ENCODE measurements at places on chromosomes 4 and X.

DNA sequence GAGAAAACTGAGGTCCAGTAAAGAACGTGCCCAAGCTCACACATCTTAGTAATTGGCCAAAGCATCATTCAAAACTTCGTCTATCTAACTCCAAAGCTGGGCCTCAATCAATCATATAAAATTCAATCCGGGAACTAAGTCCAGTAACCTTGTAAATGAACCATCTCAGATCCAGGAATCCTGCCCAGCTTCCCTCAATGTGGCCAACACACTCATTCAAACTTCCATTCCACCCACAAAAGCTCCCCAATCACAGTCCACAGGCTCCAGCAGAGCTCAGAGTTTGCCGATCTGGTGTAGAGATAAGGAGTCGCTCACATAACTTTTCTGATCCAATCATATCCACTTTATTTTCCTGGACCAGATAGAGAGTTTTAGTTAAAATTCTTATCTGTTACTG lies 144.8 kb downstream of the SPATA18 start:
- no peak for DNase-seq

DNA sequence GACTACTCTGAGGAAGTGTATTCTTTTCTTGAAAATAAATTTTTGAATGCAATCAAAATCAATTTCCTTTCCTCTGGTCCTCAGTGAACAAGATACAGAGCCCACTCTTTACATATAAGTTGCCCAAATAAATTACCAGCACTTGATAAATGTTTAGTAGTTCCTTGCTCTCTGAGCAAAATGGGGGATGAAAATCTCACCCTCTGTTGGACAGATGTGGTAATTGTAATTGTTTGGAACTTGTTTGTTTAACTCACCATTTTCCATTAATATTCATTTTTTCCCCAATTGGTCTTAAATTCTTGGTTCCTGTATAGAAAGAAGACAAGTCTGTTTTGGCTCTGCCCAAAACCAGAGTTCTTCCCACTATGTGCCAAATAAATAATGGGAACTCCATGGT lies 146.3 kb downstream of the LDB2 start:
- DNase-seq: no peak

DNA sequence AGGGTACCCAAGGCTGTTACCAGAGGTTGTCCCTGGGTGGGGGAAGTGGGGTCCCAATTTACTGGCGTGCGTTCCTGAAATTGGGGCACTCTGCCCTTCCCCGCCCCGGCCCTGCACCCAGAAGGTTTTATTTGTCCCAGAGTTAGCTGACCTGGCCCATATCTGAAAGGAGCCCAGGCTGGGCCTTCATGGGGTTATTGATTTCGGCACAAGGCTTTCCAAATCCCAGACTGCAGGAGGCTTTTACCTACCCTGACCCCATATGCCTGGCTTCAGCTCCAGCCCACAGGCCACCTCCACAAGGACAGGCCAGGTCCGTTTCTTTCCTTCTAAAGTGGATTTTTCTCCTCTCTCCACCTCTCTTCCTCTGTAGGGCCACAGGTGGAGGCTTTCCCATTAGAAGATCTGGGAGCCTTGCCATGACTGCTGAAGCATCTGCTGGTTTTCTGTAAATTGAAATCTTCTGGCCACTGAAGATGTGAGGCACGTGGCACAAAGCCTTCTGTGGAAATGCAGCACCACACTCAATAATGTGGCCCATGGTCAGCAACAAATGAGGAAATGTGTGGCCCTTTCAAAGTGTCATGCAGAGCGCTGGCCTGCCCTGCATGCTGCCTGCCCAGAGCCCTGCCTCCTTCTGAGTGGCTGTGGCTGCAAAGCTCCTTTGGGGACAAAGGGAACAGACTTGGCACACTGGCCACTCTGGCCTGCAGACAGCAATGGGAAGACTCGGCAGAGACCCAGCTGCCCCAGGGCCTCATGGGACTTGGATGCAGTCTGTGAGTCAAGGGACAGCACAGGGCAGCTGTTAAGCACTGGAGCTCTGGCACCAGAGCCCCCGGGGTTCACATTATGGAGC lies 43.1 kb upstream of the MTM1 start:
- DNase-seq: no peak

DNA sequence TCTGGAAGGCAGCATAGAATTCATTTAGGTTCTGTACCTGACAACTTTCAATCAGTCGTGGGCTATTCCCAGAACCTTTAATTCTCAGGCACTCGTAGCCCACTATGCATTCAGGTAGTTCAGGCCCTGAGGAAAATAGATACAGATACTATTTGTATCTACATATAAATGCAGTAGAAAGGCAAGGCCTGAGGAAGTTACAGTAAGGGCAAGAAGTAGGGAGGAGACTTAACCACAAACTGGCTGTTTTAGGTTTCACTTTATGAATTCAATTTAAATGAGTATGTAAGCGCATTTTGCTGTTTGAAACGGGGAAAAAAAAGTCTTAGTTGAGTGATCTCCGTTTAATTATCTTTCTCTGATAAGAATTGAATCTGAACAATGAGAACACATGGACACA lies 529.4 kb upstream of the ATOH1 start:
- DNase-seq: no peak

DNA sequence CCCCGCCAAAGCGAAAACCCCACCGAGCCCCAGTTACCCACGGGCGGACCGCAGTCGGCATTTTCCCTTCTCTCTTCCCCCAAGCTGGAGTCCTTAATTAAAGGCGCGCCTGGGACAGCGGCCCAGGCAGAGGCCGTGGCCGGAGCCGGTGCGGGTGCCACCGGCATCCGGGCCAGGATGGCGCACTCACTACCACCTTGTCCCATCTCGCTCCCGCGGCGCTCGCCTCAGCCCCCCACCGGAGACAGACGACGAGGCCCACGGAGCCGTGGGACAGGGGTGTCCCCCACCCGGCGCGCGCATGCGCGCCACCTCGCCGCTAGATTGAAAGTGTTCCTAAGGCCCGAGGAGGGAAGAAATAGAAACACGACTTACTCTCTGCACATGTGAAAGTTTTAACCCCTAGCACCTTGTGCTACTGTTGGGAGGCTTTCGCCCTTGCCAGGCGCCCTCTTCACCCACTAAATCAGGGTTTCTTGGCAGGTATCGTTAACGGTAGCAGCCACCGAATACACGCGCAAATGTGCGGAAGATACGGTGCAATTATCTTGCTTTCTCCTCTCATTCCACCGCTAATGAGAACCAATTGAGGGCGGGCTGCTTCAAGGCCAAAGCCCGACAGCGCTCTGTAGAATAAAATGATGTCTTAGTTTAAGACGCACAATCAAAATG lies 64.3 kb upstream of the CCDC160 start:
- peak; percentile 53 for DNase-seq

GRCh38 chr4:121555315-121556107 lies 141.3 kb downstream of the ANXA5 start:
- DNase-seq: no peak

DNA sequence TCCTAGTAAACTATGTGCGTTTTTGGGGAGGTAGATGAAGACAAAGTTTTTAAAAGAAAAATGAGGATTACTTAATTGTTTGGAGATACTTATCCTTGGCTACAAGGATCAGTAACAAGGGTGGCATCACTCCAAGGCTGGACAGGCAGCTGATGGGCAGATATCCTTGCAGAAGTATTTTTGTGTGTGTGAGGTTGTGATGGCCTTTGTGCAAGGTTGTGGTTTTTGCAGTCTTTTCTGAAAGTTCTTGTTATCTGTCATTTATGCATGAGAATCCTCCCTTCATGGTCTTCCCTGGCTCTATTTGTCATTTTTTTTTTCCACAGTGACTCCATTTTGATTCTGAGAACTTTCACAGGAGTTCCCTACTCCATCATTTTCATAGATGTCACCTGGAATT lies 96.0 kb upstream of the C1GALT1C1 start:
- DNase-seq: no peak

- DNase-seq: no peak
Observed at GRCh38 chr4:122555216-122555615, 65.7 kb downstream of the IL21 start.

DNA sequence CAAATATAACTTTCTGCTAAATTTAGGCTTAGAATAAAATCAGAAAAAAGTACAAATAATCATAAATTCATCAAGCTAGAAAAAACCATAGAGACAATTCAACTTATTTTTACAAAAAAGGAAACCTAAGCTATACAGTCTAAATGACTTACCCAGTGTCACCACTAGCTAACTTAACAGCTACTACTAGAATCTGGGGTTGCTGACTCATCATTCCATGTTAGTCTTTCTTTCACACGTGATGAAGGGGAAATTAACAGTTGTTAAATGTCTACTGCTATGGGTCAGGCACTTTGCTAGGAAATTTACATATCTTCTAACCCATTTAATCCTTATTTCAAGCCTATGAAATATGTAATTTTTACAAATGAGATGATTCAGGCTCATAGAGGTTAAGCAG lies 349.3 kb upstream of the GALNT7 start:
- no peak for DNase-seq

GRCh38 chrX:41240509-41240908 lies 93.5 kb upstream of the DDX3X start:
- DNase-seq: no peak

GRCh38 chr4:2166253-2166652 lies 75.7 kb downstream of the HAUS3 start:
- no peak for DNase-seq

- peak; percentile 2 for DNase-seq
Observed at GRCh38 chrX:32448320-32448719, 763.0 kb downstream of the DMD start.

- no peak for DNase-seq
Observed at GRCh38 chr4:39227906-39228305, 45.6 kb downstream of the WDR19 start.

- DNase-seq: no peak
Observed at GRCh38 chr4:184011826-184012380, 106.8 kb downstream of the STOX2 start.

- DNase-seq: no peak
Observed at GRCh38 chrX:109797311-109797975, 64.4 kb upstream of the ACSL4 start.

- no peak for DNase-seq
Observed at GRCh38 chrX:24542756-24543155, 77.7 kb downstream of the PDK3 start.

DNA sequence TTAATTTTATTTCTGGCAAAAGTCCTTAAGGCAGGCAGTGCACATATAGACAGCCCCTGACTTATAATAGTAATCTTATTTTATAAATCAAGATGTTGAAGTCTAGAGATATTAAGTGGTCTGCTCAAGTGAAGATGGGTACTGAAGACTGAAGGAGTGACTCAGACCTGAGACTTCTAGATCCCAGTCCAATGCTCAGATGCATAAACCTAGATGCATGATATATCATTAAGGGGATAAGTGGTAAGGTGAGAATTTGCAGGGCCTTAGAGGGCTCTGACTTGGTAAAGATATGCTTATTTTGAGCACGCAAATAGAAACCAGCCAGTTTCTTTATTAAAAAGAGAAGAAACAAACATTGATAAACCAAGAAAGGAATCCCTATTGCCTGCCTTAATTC lies 42.9 kb downstream of the SLC9A7 start:
- DNase-seq: no peak

DNA sequence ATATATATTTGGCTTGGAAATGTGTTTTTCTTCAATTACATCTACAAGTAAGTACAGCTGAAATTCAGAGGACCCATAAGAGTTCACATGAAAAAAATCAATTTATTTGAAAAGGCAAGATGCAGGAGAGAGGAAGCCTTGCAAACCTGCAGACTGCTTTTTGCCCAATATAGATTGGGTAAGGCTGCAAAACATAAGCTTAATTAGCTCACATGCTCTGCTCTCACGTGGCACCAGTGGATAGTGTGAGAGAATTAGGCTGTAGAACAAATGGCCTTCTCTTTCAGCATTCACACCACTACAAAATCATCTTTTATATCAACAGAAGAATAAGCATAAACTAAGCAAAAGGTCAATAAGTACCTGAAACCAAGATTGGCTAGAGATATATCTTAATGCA lies 26.1 kb downstream of the NUDT6 start:
- no peak for DNase-seq

DNA sequence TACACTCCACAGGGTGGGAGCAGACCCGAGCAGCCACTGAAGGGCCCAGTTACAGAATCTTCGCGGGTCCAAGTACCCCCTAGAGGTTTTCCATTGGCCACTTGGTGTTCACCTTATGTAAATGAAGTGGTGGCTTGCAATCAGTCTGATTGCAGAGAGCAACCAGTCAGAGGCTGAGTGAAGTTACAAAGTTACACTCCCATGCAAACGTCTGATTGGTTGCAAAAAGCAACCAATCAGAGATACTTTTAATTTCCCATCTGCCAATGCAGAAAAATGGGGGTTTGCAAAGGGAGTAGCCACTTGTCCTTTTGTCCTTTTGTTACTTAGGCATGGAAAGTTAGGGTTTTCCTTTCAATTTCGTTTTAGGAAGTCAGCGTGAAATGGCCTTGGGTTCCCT lies 27.0 kb upstream of the NKAP start:
- DNase-seq: no peak

DNA sequence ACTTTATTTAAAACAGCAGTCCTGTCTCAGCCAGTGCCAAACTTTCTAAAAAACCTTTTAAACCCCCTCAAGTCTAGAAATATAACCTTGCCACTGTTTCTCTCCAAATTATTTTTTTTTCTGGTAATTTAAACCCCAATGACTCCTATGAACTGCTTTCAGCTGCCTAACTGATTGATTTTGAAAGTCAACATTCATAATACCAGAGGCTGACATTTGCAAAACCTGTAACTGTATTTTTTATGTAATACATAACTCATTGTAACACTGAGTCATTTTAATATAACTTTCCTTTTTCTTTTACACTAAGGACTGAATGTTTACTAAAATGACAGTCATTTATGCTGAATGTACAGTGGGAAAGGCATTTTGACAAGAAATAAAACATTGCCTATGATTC lies 19.1 kb upstream of the EGFL6 start:
- DNase-seq: no peak

DNA sequence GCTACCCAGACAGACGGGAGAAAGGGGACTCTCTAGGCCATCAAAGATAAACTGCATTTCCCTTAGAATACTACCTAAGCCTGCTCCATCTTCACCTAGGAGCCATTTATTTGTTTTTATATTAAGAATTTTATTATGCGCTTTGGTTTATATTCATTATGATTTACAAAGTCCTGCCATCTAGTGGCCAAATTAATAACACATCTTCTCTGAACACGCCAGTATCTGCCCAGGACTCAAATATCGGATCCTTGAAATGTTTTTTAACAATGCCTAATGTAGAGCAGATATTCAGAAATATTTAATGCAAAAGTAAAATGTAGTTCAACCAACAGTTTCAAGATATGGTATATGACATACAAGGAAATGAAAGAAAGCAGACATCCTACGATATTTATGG lies 20.8 kb upstream of the PRPS2 start:
- no peak for DNase-seq

DNA sequence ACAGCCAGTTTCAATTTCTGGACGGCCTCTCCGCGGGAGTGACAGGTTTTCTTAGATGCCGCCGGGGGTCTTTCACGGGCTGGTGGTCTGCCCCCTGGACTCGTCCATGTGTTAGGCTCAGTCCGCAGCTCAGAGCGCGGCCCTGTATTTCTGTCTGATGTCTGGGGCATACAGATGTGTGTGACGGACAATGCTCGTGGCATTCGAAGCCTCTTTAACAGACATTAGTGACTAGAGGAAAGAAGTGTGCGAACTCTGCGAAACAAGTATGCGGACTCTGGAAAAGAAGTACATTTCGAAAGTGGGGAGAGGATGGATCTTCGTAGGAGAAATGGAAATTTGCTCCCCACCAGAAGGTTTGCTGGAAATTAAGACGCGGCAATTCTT lies 793 bp upstream of the DCUN1D4 start:
- DNase-seq: peak; percentile 17

GRCh38 chr4:79141530-79141929 lies 184.3 kb downstream of the NAA11 start:
- DNase-seq: no peak

GRCh38 chr4:37719021-37719420 lies 32.8 kb upstream of the RELL1 start:
- no peak for DNase-seq
